NCI-H748 treated with DMSO at 0.1 percent for 48 hours (cell line): ENCODE measurements at places on chromosomes 11 and 22.

DNA sequence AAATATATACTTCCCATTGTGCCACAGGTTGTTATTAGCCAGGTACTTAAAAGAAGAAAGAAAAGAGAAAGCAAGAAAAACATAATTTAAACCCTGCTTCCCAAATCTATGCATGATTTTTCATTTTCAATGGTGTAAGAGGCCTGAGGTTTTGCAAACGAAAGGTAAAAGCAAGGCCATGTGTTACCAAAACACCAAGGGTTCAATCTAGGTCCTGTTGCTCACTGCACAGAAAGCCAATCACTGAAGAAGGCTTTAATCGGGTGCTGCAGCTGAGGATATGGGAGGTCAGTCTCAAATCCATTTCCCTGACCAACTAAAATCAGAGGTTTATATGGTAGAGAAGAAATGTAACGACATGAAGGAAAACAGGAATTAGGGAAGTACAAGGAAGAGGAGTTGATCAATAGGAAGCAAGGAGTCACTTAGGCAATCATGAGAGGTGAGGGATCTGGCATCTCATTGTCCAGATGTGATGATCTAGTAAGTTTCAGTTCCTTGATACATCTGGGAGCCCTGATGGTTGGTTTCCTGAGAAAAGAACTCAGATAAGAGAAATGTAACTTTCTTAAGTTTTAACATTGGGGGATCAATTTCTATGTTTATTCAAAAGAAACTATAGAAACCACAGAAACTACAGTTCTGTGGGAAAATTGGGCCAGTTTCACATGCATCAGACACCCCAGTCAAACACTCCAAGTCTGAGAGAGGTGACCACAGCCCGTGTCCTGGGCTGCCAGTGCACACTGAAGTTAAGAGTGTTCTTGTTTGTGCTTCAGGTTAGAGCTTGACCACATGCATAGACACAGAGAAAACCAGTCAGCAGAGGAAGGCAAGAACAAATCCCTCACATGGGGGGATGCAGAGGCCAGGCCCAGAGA lies 18.1 kb upstream of the DKK3 start:
- no peak for DNase-seq

GRCh38 chr11:123381817-123382554 lies 48.1 kb upstream of the GRAMD1B start:
- no peak for DNase-seq

- DNase-seq = no peak
Measured at GRCh38 chr11:107050121-107050520, 31.8 kb upstream of the GUCY1A2 start.

GRCh38 chr22:49531368-49531791 lies 296.3 kb downstream of the BRD1 start:
- no peak for DNase-seq

DNA sequence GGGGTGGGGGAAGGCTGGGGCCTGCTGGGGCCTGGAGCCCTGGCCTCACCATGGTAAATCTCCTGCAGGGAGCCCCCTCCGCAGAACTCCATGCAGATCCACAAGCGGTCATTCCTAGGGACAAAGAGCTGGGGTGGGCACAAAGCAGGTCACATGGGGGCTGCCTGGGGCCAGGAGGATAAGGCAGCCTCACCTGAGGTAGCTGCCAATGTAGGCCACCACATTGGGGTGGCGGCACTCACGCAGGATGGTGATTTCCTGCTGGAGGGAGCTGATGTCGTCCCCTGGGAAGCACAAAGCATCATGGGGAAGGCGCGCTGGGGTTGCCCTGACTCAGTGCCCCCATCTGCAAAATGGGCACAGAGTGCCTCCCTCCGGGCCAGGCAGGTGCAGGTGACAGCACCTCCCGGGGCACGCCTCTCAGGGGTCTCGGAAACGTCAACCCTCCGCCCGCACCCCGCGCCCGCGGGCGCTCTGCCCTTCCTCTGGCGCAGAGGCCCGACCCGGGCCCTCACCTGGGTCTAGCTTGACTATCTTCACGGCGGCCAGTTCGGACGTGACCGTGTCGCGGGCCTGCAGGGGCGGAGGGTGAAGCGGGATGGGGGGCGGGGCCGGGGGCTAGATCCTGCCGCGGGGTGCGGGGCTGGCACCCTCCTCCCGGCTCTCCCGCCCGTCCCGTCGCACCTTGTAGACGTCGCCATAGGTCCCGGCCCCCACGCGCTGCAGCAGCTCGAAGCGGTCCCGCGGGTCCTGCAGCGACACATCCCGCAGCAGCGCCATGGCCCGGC lies 450 bp downstream of the MAP4K2 start:
- DNase-seq = no peak

- no peak for DNase-seq
Measured at GRCh38 chr22:44672632-44673031, 29.4 kb upstream of the PRR5 start.

DNA sequence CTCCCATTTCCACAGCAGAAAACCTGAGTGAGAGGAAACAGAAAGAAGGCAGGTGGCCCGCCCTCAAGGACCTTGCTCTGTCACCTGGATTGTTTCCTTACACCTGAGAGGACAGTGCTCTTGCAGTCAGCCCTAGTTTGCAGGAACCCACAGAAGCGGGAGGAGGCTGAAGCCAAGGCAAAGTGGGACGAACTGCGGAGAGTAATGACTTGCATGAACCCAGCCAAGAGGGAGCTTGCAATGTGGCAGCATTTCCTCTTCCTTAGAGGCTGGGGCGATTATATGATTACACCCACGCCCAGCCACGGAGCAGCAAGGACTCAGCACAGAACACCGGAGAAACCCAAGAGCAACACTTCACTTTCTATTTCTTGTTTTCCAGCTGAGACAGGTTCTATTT lies 102.6 kb downstream of the SPON1 start:
- no peak for DNase-seq

GRCh38 chr22:49373801-49374226 lies 453.9 kb downstream of the BRD1 start:
- no peak for DNase-seq

DNA sequence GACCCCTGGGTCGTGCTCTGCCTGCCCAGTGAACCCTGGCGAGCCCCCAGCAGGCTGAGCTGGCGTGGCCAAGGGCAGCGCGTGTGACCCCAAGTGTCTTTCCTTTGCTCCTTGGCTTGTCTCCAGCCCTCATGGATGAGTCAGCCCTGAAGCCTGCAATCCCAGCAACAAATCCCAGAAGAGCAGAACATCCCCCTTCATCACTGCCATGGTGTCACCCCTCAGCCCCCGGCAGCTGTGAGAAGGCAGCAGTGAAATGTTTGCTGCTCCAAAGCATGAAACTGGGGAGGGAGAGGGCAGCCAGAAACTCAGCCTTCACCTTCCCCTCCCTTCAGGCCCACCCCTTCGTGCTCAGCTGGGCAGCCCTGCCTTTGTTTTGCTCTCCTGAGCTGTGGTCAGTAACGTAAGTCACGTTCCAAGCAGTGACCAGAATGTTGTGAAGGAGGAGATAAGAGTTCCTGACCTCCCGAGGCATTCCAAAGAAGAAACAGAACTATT lies 29.8 kb downstream of the ADAMTS15 start:
- DNase-seq = no peak

GRCh38 chr11:79078456-79078855 lies 362.4 kb downstream of the TENM4 start:
- DNase-seq = no peak

DNA sequence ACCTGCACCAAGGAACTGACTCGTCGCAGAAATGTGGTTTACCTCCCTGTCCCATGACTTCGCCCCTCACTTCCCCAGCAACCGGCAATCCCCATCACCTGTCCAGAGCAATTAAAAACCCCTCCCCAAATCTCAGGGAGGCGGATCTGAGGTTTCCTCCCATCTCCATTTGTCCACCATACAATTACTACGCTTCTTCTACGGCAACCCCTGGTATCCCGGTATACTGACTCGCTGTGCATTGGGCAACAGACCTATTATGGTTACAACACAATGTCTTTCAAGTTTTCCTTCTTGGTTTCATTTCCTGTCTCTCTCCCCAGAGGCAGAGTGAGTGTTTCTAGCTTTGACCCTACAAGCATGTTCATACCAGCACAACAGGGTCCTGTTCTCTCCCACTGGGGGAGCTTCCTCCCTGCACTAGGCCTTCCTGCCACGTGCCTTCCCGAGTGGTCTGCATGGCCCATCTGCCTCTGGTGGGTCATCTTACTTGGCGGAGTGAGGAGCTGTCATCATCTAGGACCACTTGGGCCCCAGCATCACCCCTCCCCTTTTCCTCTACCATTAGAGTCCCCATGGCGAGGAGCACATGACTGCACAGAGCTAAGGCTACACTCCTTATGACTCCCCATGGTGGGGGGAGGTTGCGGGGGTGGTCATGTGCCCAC lies 30.3 kb upstream of the NAP1L4 start:
- DNase-seq = no peak

DNA sequence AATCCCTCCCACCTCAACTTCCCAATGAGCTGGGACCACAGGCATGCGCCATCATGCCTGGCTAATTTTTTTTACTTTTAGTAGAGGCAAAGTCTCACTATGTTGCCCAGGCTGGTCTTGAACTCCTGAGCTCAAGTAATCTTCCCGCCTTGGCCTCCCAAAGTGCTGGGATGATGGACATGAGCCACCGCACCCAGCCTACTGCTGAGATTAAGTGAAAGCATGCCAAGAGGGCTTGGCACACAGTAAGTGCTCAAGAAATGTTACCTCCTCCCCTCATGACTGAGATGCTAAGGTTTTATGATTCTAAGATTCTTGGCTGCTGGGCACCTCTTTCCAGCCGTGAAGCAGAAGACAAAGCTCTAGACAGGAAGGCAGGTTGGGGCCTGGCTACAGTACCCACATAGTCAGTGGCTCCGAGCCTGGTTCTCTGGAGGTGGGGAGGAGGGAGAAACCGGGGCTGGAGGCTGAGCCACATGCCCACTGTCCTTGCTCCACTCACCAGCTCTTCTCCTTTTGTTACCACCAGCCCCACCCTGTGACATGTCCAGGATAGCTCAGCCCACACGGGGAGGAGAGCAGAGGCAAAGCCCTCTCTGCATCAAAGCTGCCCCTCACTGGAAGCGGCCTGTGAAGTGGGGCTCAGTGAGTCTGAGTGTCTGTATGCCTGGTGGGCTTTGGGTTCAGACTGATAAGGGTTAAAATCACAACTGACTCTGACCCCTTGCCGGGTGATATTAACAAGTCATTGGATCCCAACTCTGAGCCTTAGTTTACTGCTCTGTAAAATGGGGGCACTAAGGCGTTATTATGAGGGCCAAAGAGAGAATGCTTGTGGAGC lies 12.9 kb downstream of the ARHGEF17 start:
- no peak for DNase-seq

DNA sequence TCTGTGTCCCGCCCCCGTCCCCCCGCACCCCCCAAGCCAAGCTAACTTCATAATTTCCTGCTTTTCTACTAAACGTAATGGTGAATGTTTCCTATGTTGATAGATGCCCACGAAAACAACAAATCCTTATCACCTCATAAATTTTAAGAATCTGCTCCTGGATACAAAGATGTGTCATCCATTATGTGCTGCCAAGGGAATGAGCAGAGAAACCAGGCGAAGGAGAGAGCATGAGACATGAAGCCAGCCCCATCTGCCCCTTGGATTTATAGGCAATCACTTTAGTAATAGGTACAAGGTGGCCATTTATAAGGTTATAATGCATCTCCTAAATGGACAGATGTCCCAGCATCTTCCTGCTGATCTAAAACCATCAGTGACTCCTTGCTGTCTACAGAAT lies 30.3 kb downstream of the LAYN start:
- DNase-seq = no peak

- DNase-seq = no peak
Measured at GRCh38 chr22:45262931-45263462, 21.8 kb upstream of the UPK3A start.

GRCh38 chr22:48982321-48982905 lies 845.3 kb downstream of the BRD1 start:
- DNase-seq = no peak

- DNase-seq = no peak
Measured at GRCh38 chr11:30916764-30917163, 330.6 kb upstream of the MPPED2 start.

DNA sequence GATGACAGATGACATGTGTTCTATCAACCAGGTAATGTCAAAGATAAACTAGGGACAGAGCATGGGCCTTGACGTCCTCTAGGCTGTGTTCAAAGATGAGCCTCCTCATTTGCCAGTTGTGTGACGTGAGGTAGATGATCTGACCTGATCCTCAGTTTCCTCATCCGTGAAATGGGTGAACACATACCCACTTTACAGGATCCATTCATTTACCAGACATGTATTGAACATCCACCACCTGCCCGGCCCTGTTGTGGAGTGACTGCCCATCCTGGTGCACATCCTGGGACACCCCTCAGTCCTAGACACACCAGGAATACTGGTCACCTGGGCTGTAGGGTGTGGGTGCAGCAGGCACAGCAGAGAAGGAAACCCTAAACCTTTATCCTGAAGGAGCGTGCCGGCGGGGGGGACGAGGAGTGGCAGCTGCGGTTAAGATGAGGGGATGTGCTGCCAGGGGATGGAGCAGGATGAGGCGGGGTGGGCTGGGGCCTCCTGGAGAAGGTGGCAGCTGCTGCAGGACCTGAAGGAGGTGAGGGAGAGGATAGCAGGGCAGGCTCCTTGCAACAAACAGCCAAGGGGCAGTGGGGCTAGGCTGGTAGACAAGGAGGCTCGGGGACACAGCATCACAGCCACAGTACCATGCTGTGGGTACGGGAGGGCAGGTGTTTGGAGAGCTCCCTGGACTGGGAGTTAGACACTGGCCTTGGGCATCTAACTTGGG lies 8.4 kb downstream of the CLDN5 start:
- no peak for DNase-seq

GRCh38 chr11:1298695-1299492 lies 10.5 kb downstream of the TOLLIP start:
- no peak for DNase-seq

GRCh38 chr11:92050305-92050704 lies 174.3 kb upstream of the FAT3 start:
- DNase-seq = no peak

- DNase-seq = no peak
Measured at GRCh38 chr11:106398502-106399075, 321.1 kb downstream of the AASDHPPT start.

GRCh38 chr11:88246696-88247095 lies 71.5 kb upstream of the RAB38 start:
- DNase-seq = no peak

DNA sequence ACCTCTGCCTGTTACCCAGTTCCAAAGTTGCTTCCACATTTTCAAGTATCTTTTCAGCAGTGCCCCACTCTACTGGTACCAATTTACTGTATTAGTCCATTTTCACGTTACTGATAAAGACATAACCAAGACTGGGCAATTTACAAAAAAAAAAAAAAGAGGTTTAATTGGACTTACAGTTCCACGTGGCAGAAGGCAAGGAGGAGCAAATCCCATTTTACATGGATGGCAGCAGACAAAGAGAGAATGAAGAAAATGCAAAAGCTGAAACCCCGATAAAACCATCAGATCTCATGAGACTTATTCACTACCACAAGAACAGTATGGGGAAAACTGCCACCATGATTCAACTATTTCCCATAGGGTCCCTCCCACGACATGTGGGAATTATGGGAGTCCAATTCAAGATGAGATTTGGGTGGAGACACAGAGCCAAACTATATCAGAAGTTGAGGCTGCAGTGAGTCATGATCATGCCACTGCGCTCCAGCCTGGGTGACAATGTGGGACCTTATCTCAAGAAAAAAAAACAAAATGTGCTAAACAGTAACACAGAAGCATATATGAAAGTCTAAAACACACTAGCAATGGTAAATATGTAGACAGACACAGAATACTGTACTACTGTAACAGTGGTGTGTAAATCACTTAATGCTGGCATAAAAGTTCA lies 190.3 kb upstream of the ZC3H12C start:
- no peak for DNase-seq

GRCh38 chr11:57321388-57322255 lies 3.1 kb downstream of the TNKS1BP1 start:
- no peak for DNase-seq

- no peak for DNase-seq
Measured at GRCh38 chr22:28674121-28674563, 5.5 kb downstream of the TTC28 start.

GRCh38 chr11:86811637-86812321 lies 11.4 kb downstream of the PRSS23 start:
- DNase-seq = no peak
